ENCODE measurements at places on chromosomes 2 and 18.

DNA sequence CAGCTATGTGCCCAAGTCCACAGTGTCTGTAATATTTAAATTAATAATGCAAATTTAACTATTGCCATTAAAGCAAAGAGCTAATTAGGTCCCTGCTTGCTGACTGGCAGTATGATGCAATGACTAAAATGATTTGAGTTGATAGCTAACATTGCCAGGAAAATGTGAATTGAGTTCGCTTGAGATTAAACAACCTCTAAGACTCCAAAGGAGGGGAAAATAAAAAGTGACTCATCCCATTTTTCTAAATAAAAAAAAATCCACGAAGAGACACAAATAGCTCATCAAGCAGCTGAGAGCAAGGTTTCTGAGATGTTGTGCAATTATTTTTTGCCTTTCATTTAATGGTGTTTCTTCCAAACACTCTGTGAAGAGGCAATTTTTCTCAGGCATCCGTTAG lies 413.0 kb downstream of the MTX2 start:
- no peak for DNase-seq

- DNase-seq = no peak
Observed at GRCh38 chr2:177796654-177797415, 275.7 kb downstream of the PDE11A start.

GRCh38 chr2:10283106-10284062 lies 19.3 kb upstream of the HPCAL1 start:
- DNase-seq = no peak

DNA sequence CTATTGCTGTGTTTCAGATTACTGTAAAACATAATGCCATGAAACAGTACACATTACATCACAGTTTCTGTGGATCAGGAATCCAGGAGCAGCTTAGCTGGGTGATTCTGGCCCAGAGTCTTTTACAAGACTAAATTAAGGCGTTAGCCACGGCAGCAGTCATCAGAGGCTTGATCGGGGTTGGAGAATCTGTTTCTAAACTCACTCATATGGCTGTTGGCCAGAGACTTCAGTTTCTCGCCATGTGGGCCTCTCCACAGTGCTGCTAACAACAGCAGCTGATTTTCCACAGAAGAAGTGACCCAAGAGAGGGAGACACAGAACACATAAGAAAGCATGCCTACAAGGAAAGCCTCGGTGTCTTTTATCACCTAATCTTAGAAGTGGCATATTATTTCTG lies 89.2 kb upstream of the MYO3B start:
- no peak for DNase-seq

DNA sequence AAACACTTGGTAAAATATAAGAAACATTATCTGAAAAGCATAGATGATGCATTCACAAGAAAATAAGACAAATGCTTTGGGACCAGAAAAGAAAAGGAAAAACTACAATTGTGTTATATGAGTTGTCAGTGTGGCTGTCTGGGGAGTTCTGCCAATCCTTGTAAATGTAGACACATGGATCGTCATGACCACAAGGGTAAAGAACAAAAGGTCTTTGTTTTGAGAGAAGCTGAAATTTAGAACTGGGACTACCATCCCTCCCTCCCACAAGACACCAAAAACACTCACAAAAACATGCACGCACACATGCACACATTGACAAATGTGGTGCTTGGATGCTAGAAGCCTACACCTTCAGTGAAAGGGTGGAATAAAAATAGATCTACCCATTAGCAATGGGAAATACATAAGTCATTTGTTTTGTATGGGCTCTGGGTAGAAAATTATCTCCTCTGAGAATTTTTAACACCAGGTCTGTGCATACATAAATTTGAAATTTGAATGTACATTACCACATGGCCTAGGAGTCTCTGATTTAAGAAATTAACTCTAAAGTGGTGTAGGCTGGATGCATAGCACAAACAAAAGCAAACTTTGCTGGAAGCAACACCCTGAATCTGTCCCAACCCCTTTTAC lies 266.2 kb upstream of the SLC39A10 start:
- no peak for DNase-seq

- DNase-seq = no peak
Observed at GRCh38 chr2:206881708-206882410, 57.5 kb upstream of the CPO start.

DNA sequence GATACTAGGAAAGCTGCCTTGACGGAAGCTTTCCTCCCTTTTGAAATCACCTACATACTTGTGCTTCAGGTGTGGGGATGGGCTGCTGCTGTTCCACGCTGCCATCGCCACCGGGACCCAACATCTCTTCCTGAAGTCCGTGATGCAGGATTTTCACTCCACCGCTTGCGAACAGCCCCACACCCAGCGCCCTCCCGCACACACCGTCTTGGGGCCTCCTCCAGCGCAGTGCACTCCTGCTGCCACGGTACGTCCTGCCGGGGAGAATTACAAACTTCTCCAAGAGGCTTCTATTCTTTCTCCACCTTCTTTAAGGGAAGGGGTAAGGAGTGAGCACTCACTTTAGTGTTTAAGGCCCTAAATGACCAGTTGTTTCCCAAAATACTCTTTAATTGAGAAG lies 58.2 kb downstream of the HRH4 start:
- DNase-seq = no peak

GRCh38 chr18:7575465-7576028 lies 8.4 kb downstream of the PTPRM start:
- DNase-seq = no peak

All from hematopoietic multipotent progenitor cell treated with erythropoietin and hydrocortisone succinate and interleukin-3 and kit ligand, for 15 days (in vitro differentiated cells).